Skeletal muscle cell (primary cell): ENCODE measurements at places on chromosomes 7 and 10.

DNA sequence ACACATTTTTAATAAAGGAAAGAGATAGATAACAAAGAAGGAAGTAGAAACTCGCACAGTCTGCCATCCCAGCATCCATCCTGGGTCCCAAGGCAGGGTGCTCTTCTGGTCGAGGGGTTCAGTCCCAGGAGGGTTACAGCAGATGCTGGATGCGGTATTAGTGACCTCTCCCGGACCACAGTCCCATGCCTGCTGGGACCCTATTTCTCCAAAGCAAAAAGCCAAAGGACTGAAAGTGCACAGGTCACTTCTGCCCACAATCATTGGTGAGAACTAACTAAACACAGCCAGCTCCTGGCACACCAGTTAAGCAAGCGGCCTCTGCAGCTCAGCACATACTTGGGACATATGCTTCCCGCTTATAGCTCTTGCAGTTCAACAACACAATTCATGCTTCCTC lies 96.1 kb upstream of the HABP2 start:
- no peak for DNase-seq

- DNase-seq: no peak
Measured at GRCh38 chr10:61973169-61973568, 71.7 kb downstream of the ARID5B start.

DNA sequence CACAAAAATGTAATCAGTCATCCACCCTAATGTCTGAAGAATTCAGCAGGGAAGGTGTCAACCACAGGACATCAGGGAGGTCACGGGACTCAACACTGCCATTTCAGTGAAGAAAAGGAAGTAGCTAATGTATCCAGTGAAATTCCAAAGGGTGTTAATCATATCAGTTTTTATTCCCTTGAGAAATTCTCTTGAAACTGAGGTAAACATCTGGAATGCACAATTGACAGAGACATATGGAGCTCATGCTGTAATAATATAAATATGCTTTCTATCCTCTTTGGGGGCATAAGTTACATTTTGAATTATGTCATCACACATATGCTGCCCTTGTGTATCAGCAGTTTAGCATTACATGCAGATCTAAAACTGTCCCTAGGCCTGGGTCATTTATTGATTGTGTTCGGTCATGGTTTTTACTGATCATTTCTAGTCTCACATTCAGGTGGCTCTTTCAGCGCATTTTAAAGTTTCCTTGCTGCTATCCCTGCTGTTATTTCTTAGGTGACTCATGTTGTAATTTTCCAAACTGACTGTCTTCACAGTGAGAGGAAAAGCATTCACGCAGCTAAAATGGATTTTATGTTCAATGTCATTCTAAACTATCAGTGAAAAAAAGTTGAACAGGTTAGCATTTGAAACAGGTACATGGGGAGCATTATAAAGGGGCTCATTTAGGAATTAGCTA lies 273.9 kb downstream of the TSPAN12 start:
- DNase-seq: peak; percentile 71

DNA sequence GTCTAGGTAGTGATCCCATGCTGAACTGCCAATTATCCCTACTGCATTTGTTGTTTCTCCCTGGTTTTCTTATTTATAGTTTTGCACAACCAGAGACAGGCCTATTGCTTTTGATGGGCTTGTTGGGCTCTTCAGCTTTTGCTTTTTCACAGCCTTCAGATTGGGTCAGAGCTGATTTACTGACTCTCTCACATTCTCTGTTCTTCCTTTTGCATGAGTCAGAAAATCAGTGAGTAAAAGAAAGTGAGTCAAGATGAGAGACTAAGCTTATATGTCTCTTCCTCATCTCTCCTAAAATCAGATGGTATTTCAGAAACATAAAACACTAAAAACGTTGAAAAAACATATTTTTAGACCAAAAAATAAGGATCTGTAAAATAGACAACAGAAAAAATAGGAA lies 1135.4 kb downstream of the XPNPEP1 start:
- peak; percentile 45 for DNase-seq

GRCh38 chr7:1418505-1419309 lies 40.6 kb downstream of the MICALL2 start:
- DNase-seq: no peak

- DNase-seq: no peak
Measured at GRCh38 chr10:107614939-107615685, 450.6 kb upstream of the SORCS1 start.

- no peak for DNase-seq
Measured at GRCh38 chr10:27470885-27471284, 33.2 kb upstream of the RAB18 start.

GRCh38 chr7:152899004-152899403 lies 139.5 kb downstream of the ACTR3B start:
- DNase-seq: no peak

DNA sequence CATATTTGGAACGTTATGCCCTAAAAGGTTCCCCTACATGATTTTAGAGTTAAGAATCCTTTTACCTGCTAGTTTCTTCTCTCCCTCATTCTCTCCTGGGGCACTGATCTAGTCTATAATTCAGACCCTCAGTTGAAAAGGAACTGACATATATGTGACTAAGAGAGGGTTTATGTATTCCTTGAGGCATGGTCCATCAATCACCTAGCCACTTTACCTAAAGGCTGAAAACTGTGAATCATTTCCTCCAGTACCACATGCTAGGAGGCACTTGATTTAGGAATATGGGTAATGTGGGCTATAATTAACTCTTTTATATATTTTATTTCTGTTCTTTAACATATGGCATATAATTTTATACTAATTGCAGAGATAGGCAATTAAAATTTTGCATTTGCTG lies 303.5 kb downstream of the BBS9 start:
- no peak for DNase-seq

- no peak for DNase-seq
Measured at GRCh38 chr7:18494821-18495408, 634 bp upstream of the HDAC9 start.

GRCh38 chr7:94748376-94748775 lies 92.4 kb upstream of the SGCE start:
- DNase-seq: no peak

GRCh38 chr7:108034586-108034985 lies 31.6 kb upstream of the LAMB1 start:
- DNase-seq: no peak

- DNase-seq: no peak
Measured at GRCh38 chr10:30359373-30360206, 10.5 kb upstream of the MTPAP start.

DNA sequence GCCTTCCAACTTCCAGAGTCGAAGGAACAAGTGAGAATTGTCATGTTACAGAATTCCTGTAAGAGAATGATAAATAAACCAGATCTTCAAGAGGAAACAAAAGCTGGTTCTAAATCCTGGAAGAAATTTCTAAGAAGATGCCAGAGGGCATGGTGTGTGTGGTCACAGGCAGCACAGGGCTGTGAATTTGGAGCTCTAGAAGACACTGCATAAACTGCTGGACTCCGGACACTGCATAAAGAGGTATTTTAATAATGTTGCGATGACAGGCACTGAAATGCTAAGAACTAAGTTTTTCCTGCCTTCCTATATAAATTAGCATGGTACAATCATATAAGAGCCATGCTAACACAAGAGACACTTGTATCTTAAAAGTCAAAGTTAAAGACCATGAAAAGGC lies 86.0 kb downstream of the LARP4B start:
- DNase-seq: no peak

DNA sequence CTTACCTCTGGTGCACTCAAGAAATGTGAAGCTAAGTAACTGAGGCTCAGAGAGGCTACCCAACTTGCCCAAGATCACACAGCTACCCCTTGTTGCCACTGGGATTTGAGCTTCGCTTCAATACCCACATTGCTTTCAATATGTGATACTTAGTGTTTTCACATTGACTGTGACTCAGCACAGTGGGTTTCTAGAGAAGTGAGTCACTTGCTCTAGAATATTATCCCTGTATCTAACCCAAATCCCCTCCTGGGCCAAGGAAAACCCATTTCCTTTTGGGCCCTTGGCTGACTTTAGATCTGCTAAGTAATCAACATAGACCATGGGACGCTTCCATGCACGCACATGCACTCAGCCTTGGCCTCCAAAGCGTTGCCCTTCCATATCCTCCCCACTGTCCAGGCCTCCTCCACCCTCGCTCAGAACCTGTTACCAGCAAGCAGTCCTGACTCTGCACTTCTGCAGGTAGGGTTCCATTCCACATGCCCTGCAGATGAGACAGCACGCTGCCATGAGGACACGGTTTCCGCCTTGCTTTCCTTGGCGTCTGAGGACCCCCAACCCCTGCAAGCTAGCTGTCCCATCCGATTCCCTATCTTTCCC lies 87.7 kb upstream of the CHST15 start:
- DNase-seq: no peak

DNA sequence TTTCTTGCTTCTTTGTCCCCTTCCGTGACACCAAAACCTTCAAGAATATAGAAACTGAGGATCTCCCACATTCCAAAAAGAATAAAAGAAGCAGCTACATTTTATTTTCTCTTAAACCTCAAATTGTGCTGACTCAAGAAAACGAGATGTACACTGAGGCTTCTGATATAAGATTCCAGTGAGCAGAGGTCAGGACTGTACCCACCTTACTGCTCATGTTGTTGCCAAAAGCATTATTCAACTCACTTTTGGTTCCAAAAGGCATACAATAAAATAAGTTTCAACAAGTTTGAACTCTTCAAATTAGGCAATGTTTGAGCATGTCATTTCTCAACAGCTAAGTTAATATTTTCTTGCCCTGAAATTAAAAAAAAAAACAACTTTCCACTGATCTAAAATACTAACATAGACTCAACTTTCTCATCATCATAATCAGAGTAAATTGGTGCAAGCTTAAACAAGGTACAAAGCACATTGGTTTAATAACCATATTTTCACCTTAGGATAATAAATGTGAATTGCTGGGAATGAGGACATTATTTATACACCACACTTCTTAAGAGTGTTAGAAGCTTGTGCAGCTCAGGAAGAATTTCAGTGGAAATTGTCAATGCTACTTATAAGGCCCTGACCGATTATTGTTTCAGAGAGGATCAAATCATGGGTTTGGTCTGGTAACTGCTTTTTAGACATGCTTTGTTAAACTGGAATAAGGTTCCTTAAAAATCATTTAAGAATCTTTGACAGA lies 629.0 kb upstream of the IGFBP3 start:
- no peak for DNase-seq
